Nasal cavity respiratory epithelium epithelial cell of viscerocranial mucosa (primary cell): ENCODE measurements at places on chromosomes 7 and 10. TPM values are rescaled to one million over a fixed set of nuclear protein-coding genes. Genes with fewer than 3 reads are reported as not detected.

WDR86 gene
- 7.3 TPM in 1 of 2 replicates, not detected in the other for total RNA-seq

ZNF680 gene
- total RNA-seq = 6.5 and 14.7 TPM in 2 replicates

KCNMA1 gene
- total RNA-seq = 6.5 and 11.5 TPM in 2 replicates

PALS2 gene
- total RNA-seq = 12.3 and 23.6 TPM in 2 replicates

HYAL4 gene
- under 0.01 and 0.14 TPM in 2 replicates for total RNA-seq

CFAP69 gene
- 2.1 and 3.7 TPM in 2 replicates for total RNA-seq

PRR15 gene
- 0.85 and 4.4 TPM in 2 replicates for total RNA-seq

ITIH5 gene
- total RNA-seq = 0.07 TPM in 1 of 2 replicates, not detected in the other

TAS2R5 gene
- total RNA-seq = 1.0 and 4.4 TPM in 2 replicates

EMX2 gene
- not detected in 2 replicates for total RNA-seq

GIMAP6 gene
- total RNA-seq = under 0.01 TPM in 1 of 2 replicates, not detected in the other

EPO gene
- not detected in 2 replicates for total RNA-seq

AKR1D1 gene
- not detected in 2 replicates for total RNA-seq

IFIT1B gene
- not detected in 2 replicates for total RNA-seq

RBP4 gene
- total RNA-seq = not detected in 2 replicates

BTBD16 gene
- under 0.01 and 0.07 TPM in 2 replicates for total RNA-seq

NME8 gene
- total RNA-seq = not detected in 2 replicates

KCTD7 gene
- total RNA-seq = 3.4 and 4.1 TPM in 2 replicates

ALDH18A1 gene
- 69.4 and 83.6 TPM in 2 replicates for total RNA-seq

PHF14 gene
- total RNA-seq = 19.5 and 42.9 TPM in 2 replicates

CYP2C8 gene
- total RNA-seq = 0.14 and 0.34 TPM in 2 replicates

FFAR4 gene
- total RNA-seq = not detected in 2 replicates

PRKCQ gene
- total RNA-seq = 4.1 and 4.8 TPM in 2 replicates

LGI1 gene
- total RNA-seq = not detected in 2 replicates

FBXL13 gene
- 0.34 and 0.36 TPM in 2 replicates for total RNA-seq

ACSM6 gene
- total RNA-seq = not detected in 2 replicates

OR2A12 gene
- not detected in 2 replicates for total RNA-seq

CYP26C1 gene
- total RNA-seq = under 0.01 TPM in 1 of 2 replicates, not detected in the other

FOXI2 gene
- total RNA-seq = not detected in 2 replicates

ATOH7 gene
- not detected in 2 replicates for total RNA-seq

SHH gene
- total RNA-seq = under 0.01 and 0.07 TPM in 2 replicates

CRHR2 gene
- total RNA-seq = not detected in 2 replicates

CLRN3 gene
- not detected in 2 replicates for total RNA-seq

INA gene
- 0.07 and 0.34 TPM in 2 replicates for total RNA-seq

PLEKHS1 gene
- total RNA-seq = 0.28 TPM in 1 of 2 replicates, not detected in the other

SKIDA1 gene
- total RNA-seq = under 0.01 and 0.07 TPM in 2 replicates

PRLHR gene
- total RNA-seq = not detected in 2 replicates

PNLIPRP2 gene
- not detected in 2 replicates for total RNA-seq

ZEB1 gene
- total RNA-seq = 1.0 and 4.6 TPM in 2 replicates

TPK1 gene
- total RNA-seq = 2.1 and 6.5 TPM in 2 replicates

ZNRF2 gene
- 21.9 and 31.3 TPM in 2 replicates for total RNA-seq

HOXA9 gene
- total RNA-seq = not detected in 2 replicates

SEMA3A gene
- 25.4 and 35.9 TPM in 2 replicates for total RNA-seq
